ENCODE measurements at places on chromosomes 5 and 9.

- no peak for DNase-seq
These were observed 157.8 kb downstream of the FGF18 start for GRCh38 chr5:171577042-171577758.

DNA sequence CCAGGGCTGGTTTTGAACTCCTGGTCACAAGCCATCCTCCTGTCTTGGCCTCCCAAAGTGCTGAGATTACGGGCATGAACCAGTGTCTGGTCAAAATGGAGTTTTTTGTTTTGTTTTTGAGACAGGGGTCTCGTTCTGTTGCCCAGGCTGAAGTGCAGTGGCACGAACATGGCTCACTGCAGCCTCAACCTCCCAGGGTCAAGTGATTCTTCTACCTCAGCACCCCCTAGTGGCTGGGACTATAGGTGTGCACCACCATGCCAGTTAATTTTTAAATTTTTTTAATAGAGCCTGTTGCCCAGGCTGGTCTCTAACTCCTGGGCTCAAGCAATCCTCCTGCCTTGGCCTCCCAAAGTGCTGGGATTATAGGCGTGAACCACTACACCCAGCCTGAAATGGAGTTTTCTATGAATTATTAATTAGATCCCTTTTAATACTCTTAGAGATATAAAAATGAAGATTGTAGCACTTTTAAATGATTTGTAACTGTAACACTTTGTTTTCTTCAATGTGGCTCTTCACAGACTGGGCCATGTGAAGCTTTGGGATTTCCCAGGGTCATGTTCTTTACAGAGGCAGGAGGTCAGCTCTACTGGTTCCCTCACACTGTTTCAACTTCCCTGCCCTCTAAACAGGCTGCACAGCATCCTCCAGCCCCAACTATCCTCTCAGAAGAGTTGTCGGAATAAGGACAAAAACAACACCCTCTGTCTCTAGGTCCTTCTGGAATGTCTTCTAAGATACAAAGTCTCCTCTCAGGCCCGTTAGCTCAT lies 32.7 kb upstream of the SPARC start:
- DNase-seq: no peak

- DNase-seq: no peak
These were observed 117.5 kb upstream of the ZNF366 start for GRCh38 chr5:72624641-72625236.

GRCh38 chr9:111965566-111966019 lies 69.0 kb downstream of the UGCG start:
- no peak for DNase-seq

- no peak for DNase-seq
These were observed 66.5 kb upstream of the TLX3 start for GRCh38 chr5:171242521-171242920.

- DNase-seq: no peak
These were observed 283.6 kb upstream of the NMUR2 start for GRCh38 chr5:152688561-152689249.

- DNase-seq: peak; percentile 57
These were observed 624 bp downstream of the FBXW11 start for GRCh38 chr5:172005708-172006320.

DNA sequence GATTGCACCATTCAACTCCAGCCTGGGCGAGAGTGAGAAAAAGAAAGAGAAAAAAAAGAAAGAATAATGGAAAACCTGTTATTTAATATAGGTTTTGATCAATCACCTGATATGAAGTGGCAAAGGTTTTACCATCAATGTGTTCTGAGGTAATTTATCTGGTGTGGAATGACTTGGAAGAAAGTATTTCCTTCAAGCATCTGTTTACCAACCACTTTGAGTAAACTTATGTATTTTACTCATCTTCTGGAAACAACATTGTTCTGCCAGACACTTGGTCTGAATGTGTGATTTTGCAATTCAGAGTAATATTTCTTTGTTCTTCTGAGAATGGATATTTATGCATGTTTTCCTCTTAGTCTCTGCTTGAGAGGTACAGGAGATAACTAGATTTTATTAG lies 24.3 kb downstream of the KIF2A start:
- DNase-seq: no peak

All from activated naive CD8-positive, alpha-beta T cell treated with anti-CD3 and anti-CD28 coated beads, Interleukin-2, amount 10 ng/mL, durations not matched to agents 7 days and 5 days (primary cell).